ENCODE measurements at places on chromosomes 1 and 21.

- no peak for DNase-seq
- H3K27ac ChIP-seq, result no peak overlapping the region
- no peaks in the 10 kb centered on the region for H3K36me3 ChIP-seq
- no peak overlapping the region for H3K4me3 ChIP-seq
These were observed 19.0 kb upstream of the MFN2 start for GRCh38 chr1:11961230-11961629.

GRCh38 chr1:82052563-82052962 is 251.8 kb downstream of the ADGRL2 start:
- H3K4me1 ChIP-seq, result no peaks in the 10 kb centered on the region
- no peaks in the 10 kb centered on the region for H3K36me3 ChIP-seq
- H3K27ac ChIP-seq, result no peak overlapping the region
- no peak for DNase-seq
- H3K27me3 ChIP-seq, result no peaks in the 10 kb centered on the region

DNA sequence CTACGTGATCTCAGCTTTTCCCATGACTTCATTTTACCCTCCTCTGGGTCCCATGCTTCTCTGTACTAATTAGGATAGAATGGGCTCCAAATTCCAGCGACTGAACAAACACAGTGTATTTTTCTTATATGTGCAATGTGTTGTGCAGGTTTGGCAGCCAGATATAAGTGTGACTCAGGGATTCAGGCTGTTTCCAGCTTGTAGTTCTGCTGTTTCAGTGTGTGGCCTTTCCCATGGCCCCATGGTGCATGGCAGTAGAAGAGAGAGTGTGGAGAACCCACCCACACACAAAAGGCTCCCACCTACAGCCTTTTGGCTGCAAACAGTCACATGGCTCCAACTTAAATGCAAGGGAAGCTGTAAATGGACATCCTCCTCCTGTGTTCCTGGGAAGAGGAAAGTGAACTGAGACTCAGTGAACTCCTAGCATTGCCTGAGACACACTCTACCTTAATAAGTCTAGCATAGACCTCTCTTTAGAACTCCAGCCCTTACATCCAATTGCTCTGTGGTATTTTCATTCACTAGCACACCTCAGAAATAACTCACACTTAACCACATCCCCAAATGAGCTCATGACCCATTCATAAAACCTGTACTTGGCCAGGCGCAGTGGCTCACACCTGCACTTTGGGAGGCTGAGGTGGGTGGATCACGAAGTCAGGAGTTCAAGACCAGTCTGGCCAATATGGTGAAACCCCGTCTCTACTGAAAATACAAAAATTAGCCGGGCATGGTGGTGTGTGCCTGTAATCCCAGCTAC is 58.7 kb downstream of the KIAA0040 start:
- no peak overlapping the region for H3K27ac ChIP-seq
- no peak for DNase-seq
- H3K4me1 ChIP-seq, result no peaks in the 10 kb centered on the region
- H3K27me3 ChIP-seq, result peaks cover 22% of the 10 kb centered on the region

DNA sequence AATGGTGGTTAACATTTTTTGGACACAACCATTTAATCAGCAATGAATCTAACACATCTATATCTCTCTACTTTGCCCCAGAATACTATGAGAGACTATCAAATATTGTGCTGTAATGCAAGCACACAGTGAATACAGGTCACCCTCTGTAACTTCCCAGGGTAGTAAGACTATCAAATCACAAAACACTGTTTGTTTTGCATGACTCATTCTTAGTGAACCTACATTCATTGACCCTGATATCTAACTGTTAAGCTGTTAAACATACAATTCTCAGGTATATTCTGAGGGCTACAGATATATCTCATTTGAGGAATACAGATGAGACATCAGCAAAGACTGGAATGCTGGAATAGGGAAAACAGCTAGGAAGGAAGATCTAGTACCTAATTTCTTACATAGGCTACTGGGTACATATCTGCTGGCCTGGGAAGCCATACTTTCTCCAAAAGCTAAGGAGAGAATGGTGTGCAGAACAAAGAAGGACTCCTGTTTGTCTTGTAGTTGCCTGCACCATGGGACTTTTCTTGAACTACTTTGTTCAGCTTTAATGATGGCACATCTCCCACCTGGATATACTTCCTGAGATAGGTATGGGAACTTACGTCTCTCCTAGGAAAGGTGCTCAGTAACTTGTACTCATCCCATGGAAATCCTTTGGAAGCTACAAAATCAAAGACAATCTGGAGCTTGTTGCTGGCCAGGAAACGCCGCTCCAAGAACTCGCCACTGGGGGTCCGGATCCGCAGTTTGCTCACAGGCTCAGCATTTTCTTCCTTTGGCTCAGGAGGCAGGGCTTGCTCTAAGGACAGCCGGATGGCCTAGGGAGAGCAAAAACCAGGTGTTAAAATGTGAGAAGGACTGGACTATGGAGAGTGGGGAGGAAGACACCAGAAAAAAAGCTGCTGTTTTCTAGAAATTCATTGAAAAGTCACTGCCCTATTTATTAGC is 51.9 kb upstream of the DMRTA2 start:
- H3K27me3 ChIP-seq, result no peaks in the 10 kb centered on the region
- no peak for DNase-seq

DNA sequence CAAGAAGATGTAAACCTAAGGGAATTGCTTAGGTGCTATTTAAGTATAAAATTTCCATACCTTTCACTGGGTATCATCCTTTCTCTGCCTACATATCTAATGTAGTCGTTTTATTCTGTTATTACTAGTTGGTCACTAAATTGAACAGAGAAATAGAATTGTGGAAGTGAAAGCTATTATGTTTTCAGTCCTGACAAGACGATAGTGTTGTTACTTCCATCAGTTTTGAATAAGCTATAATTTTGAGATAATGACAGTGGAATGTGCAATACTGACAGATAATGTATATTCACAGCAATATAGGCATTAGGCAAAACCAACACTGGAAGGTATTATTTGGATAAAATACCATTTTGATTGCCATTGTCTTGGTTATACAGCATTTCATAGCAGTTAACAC is 181.8 kb downstream of the ADGRL2 start:
- H3K27ac ChIP-seq, result no peak overlapping the region
- DNase-seq, result no peak
- no peak overlapping the region for H3K4me3 ChIP-seq
- no peaks in the 10 kb centered on the region for H3K4me1 ChIP-seq

GRCh38 chr1:13725714-13726175 is 25.8 kb downstream of the PRDM2 start:
- H3K27me3 ChIP-seq, result no peaks in the 10 kb centered on the region
- H3K36me3 ChIP-seq, result peaks cover 2% of the 10 kb centered on the region
- H3K4me3 ChIP-seq, result peak overlapping the region; percentile 0
- H3K4me1 ChIP-seq, result peaks cover 90% of the 10 kb centered on the region

DNA sequence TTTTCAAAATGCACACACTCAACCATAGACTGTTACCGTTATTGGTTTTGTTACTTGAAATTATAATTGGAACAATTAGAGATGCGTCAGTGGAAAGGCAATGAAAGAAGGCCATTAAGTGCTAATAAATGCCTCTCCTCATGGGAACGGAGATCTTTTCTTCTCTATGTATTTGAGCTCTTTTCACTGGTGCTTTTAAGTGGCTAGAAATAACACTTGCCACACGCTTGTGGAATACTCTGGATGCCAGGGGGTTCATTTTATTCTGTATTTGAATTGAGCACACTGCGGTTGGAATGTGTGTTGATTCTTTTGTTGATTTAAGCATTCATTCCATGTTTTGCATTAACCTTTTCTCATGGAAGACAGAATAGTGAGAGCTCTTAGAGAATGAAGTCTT is 68.4 kb downstream of the DNM3 start:
- no peaks in the 10 kb centered on the region for H3K36me3 ChIP-seq
- no peak overlapping the region for H3K27ac ChIP-seq
- no peak for DNase-seq
- H3K4me3 ChIP-seq, result no peak overlapping the region

DNA sequence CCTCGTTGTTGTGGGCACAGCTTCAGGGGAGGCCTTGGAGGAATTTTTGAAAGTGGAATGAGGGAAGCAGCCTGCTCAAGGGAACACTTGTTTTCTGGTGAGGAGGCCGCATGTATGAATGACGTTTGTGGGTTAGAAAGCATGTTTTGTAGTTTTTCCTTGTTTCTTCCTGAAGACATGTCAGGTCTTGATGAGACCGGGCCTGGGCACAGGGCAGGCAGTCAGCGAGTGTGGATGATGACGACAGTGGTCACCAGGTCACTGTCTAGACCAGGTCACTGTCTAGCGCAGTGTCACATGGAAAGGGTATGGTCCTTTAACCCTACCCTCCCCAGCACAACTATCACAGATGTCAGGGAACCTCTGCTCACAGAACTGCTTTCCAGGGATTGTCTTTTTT is 7.3 kb downstream of the PSEN2 start:
- no peaks in the 10 kb centered on the region for H3K27me3 ChIP-seq
- H3K36me3 ChIP-seq, result no peaks in the 10 kb centered on the region
- H3K4me3 ChIP-seq, result no peak overlapping the region
- DNase-seq, result no peak

DNA sequence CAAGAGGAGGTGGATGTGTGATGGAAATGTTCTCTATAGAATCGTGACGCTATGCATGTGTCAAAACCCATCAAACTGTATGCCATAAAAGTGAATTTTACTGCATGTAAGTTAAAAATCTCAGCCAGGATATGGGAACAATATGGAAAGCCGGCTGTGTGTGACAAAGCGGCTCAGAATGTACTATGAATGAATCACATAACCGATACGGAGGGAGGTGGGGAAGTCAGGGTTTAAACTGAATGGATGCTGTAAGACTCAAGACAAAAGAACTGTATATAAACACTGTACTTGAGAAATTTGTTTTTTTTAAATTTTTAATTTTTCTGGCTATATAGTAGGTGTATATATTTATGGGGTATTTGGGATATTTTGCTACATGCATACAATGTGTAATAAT is 111.6 kb upstream of the PDE4B start:
- no peak overlapping the region for H3K4me3 ChIP-seq
- peaks cover 4% of the 10 kb centered on the region for H3K27me3 ChIP-seq
- H3K27ac ChIP-seq, result no peak overlapping the region
- H3K36me3 ChIP-seq, result no peaks in the 10 kb centered on the region
- no peak for DNase-seq
- H3K4me1 ChIP-seq, result no peaks in the 10 kb centered on the region

- H3K27me3 ChIP-seq, result no peaks in the 10 kb centered on the region
- no peak overlapping the region for H3K4me3 ChIP-seq
- H3K4me1 ChIP-seq, result peaks cover 3% of the 10 kb centered on the region
- no peak overlapping the region for H3K27ac ChIP-seq
- H3K36me3 ChIP-seq, result peaks cover 4% of the 10 kb centered on the region
- DNase-seq, result no peak
These were observed 80.2 kb downstream of the VPS26C start for GRCh38 chr21:37186983-37187382.

DNA sequence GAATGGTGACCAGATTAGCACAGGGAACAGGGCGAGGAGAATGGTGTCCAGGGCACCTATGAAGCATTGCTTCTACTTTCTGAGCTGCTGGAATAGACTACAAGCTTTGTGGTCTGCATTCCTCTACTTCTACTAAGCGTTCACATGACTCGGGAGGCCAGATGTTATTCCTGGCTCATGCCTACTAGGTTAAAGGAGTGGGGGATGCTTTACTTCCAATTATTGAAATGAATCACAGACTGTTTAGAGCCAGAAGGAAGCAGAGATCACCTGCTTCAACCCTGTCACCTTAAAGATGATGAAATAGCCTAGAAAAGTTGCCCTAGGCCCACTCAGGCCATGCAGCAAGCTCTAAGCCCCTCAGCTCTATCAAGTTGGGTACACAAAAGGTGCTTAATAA is 633.5 kb downstream of the KIF26B start:
- no peak for DNase-seq
- H3K36me3 ChIP-seq, result no peaks in the 10 kb centered on the region
- no peak overlapping the region for H3K27ac ChIP-seq
- no peaks in the 10 kb centered on the region for H3K27me3 ChIP-seq
- no peak overlapping the region for H3K4me3 ChIP-seq

Measured in naive thymus-derived CD8-positive, alpha-beta T cell (primary cell).